Small intestine (tissue), 16 donors: ENCODE measurements at places on chromosomes 16 and 17.
A peak's percentile ranks its signal among the peaks of the same experiment; 100 is the strongest.

- no peaks in the 10 kb centered on the region for H3K4me1 ChIP-seq
- peaks cover 4% of the 10 kb centered on the region for H3K27me3 ChIP-seq
- H3K27ac ChIP-seq: no peak overlapping the region
These were observed 10.5 kb downstream of the PIK3R6 start for GRCh38 chr17:8856869-8857575.

DNA sequence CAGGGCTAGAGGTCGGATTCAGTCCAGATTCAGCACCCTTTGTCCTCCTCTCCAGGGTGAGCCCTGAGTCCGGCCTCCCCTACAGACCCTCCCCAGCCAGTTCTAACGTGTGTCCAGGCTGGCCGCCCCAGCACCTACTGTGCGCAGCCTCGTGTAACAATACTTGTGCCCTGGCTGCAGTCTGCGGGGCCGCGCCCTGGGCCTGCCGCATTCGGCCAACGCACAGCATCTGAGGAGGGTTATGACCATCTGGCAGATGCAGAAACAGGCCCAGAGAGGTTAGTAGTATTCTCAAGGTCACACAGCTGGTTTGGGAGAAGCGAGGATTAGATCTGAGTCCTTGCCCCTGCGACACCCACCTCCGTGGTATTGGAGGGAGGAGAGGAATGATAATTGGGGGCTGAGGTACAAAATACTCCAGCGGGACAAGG, 968 bp downstream of the RIPOR1 start:
- no peak for DNase-seq
- peak overlapping the region; percentile 44 for H3K4me3 ChIP-seq
- H3K27me3 ChIP-seq: peaks cover 4% of the 10 kb centered on the region
- H3K4me1 ChIP-seq: no peaks in the 10 kb centered on the region

GRCh38 chr17:78664476-78665386, 87.5 kb upstream of the DNAH17 start:
- H3K36me3 ChIP-seq: no peaks in the 10 kb centered on the region
- H3K4me3 ChIP-seq: no peak overlapping the region
- peaks cover 22% of the 10 kb centered on the region for H3K4me1 ChIP-seq
- H3K27me3 ChIP-seq: no peaks in the 10 kb centered on the region
- no peak overlapping the region for H3K27ac ChIP-seq

- H3K4me1 ChIP-seq: no peaks in the 10 kb centered on the region
- H3K27ac ChIP-seq: no peak overlapping the region
These were observed 84.7 kb downstream of the PRKCB start for GRCh38 chr16:23920446-23920845.

DNA sequence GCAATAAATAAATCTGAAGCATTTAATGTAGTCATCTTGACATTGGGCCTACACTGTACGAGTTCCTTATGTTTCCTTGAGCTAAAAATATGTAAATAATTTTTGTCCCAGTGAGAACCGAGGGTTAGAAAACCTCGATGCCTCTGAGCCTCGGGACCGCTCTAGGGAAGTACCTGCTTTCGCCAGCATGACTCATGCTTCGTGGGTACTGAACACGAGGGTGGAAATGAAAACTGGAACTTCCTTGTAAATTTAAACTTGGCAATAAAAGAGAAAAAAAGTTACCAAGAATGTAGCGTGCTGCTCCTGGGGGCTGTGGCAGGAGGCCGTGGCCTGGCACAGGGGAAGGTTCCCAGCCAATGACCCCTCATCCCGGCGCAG, 74.1 kb downstream of the SOCS1 start:
- H3K27me3 ChIP-seq: no peaks in the 10 kb centered on the region
- no peak for DNase-seq
- H3K4me1 ChIP-seq: no peaks in the 10 kb centered on the region
- no peak overlapping the region for H3K4me3 ChIP-seq

DNA sequence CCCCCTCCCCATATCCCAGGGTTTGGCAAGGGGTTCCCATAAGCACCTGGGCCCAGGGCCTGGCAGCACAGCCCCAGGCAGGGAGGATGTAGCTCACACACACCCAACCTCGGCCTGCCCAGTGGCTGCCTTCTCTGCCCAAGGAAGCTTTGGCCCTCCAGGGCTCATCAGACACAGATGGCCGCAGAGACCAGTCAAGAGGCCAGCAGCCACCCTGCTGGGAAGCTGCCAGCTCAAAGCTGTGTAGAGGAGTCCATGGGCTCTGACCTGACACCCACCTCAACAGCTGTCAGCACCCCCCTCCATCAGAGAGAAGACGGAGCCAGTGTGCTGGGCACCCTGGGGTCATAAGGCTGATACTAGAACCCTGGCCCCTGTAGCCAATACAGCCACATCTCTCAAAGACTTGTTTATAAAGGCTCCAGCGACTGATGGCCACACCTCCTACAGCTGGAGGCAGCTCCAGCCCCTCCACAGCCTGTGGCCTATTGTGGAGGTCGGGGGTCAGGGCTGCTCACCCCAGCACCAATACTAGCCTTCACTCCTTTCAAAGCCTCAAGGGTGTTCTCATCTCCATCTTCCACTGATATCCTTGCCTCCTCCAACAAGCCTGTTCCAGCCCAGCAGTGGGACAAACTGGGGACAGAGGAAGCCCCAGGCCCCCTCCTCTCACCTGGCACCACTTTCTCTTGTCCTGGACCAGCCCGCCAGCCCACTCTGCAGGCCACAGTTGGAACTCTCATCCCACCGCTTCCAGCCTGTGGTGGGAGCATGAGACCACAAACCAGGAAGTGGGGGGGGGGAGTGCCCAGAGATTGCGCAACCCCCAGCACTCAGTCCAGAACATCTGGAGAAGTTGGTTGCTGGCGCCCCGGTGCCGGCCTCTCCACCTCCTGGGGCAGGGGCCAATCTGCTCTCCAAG, 2.2 kb upstream of the MPG start:
- peaks cover 8% of the 10 kb centered on the region for H3K4me1 ChIP-seq
- H3K27me3 ChIP-seq: peaks cover 5% of the 10 kb centered on the region
- DNase-seq: peak; percentile 63
- H3K27ac ChIP-seq: peak overlapping the region; percentile 82

- no peak overlapping the region for H3K4me3 ChIP-seq
- H3K27me3 ChIP-seq: peaks cover 3% of the 10 kb centered on the region
- H3K4me1 ChIP-seq: no peaks in the 10 kb centered on the region
- H3K36me3 ChIP-seq: no peaks in the 10 kb centered on the region
- no peak overlapping the region for H3K27ac ChIP-seq
These were observed 60.0 kb downstream of the RGS9 start for GRCh38 chr17:65197201-65197600.

GRCh38 chr17:6162216-6162615, 92.0 kb downstream of the WSCD1 start:
- DNase-seq: no peak
- H3K27me3 ChIP-seq: no peaks in the 10 kb centered on the region
- H3K27ac ChIP-seq: no peak overlapping the region
- no peak overlapping the region for H3K4me3 ChIP-seq
- no peaks in the 10 kb centered on the region for H3K36me3 ChIP-seq

DNA sequence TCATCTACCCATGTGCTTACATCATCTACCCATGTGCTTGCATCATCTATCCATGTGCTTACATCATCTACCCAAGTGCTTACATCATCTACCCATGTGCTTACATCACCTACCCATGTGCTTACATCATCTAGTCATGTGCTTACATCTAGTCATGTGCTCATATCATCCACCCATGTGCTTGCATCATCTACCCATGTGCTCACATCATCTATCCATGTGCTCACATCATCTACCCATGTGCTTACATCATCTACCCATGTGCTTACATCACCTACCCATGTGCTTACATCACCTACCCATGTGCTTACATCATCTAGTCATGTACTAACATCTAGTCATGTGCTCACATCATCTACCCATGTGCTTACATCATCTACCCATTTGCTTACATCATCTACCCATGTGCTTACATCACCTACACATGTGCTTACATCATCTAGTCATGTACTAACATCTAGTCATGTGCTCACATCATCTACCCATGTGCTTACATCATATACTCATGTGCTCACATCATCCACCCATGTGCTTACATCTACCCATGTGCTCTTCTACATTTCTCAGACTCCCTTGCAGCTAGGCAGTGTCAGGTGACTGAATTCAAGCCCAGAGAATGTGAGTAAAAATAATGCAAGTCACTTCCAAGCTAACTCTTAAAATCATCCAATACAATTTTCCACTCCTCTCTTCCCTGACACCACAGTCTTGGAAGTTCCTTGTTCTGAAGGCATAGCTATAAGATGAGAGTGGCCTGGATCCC, 196.8 kb downstream of the CBLN1 start:
- no peaks in the 10 kb centered on the region for H3K4me1 ChIP-seq
- no peaks in the 10 kb centered on the region for H3K27me3 ChIP-seq
- DNase-seq: no peak
- no peaks in the 10 kb centered on the region for H3K36me3 ChIP-seq

- H3K4me3 ChIP-seq: no peak overlapping the region
- H3K27ac ChIP-seq: no peak overlapping the region
- DNase-seq: peak; percentile 42
These were observed 61.4 kb upstream of the IRX3 start for GRCh38 chr16:54347961-54348360.

DNA sequence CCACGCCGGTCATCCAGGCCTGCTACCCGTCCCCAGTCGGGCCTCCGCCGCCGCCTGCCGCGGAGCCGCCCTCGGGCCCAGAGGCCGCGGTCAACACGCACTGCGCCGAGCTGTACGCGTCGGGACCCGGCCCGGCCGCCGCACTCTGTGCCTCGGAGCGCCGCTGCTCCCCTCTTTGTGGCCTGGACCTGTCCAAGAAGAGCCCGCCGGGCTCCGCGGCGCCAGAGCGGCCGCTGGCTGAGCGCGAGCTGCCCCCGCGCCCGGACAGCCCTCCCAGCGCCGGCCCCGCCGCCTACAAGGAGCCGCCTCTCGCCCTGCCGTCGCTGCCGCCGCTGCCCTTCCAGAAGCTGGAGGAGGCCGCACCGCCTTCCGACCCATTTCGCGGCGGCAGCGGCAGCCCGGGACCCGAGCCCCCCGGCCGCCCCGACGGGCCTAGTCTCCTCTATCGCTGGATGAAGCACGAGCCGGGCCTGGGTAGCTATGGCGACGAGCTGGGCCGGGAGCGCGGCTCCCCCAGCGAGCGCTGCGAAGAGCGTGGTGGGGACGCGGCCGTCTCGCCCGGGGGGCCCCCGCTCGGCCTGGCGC, 2.4 kb downstream of the HIC1 start:
- H3K4me3 ChIP-seq: peak overlapping the region; percentile 75
- peaks cover 3% of the 10 kb centered on the region for H3K36me3 ChIP-seq
- H3K4me1 ChIP-seq: no peaks in the 10 kb centered on the region

- H3K27me3 ChIP-seq: no peaks in the 10 kb centered on the region
- H3K27ac ChIP-seq: no peak overlapping the region
- H3K36me3 ChIP-seq: peaks cover 3% of the 10 kb centered on the region
- DNase-seq: no peak
These were observed 49.4 kb downstream of the MEAK7 start for GRCh38 chr16:84455031-84455430.

GRCh38 chr17:70483624-70484023, 314.3 kb downstream of the KCNJ2 start:
- no peaks in the 10 kb centered on the region for H3K36me3 ChIP-seq
- DNase-seq: no peak

DNA sequence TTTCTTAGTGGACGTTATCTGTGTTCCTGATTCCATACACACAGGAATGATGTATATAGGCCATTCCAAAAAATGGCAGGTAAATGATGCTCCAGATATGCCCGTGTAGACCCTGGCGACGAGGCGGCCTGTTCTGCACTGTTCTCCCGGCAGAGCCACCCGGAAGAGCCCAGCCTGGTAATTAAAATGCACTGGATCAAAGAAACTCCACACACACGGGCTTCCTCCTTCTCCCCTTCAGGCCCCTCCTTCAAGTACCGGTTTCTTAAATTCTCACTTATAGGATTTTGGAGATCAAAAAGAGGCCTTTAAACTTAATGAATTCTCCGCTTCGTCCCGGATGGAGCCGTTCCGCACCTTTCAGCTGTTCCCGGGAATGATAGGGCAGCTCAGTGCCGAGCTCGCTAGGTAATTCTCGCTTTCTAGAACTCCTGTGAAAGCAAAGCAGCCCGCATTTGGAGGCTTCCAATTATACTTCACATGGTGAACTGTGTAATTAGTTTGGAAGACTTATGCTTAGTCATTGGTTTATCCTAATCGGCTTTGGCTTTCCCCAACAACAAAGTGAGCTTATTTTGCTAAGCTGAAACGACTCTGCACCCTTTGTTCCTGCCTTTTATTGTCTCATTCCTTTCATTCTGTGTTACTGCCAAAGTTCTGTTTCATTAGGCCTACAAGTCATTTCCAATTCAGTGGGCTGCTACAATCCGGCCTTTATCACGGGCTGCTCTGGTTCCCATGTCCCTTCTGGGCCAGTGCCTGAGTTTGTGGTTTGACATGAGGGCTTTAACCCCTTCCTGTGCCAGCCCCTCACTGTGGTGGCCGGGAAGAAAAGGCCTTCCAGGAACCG, 150.0 kb downstream of the MSI2 start:
- no peaks in the 10 kb centered on the region for H3K27me3 ChIP-seq
- DNase-seq: no peak
- no peak overlapping the region for H3K27ac ChIP-seq
- H3K4me1 ChIP-seq: no peaks in the 10 kb centered on the region
- no peak overlapping the region for H3K4me3 ChIP-seq

GRCh38 chr17:29835435-29836351, 94.3 kb downstream of the SSH2 start:
- H3K4me1 ChIP-seq: no peaks in the 10 kb centered on the region
- DNase-seq: peak; percentile 41
- no peaks in the 10 kb centered on the region for H3K27me3 ChIP-seq
- H3K4me3 ChIP-seq: no peak overlapping the region
- H3K36me3 ChIP-seq: no peaks in the 10 kb centered on the region

GRCh38 chr16:55145771-55146603, 178.0 kb upstream of the IRX6 start:
- no peak overlapping the region for H3K4me3 ChIP-seq
- H3K36me3 ChIP-seq: no peaks in the 10 kb centered on the region

DNA sequence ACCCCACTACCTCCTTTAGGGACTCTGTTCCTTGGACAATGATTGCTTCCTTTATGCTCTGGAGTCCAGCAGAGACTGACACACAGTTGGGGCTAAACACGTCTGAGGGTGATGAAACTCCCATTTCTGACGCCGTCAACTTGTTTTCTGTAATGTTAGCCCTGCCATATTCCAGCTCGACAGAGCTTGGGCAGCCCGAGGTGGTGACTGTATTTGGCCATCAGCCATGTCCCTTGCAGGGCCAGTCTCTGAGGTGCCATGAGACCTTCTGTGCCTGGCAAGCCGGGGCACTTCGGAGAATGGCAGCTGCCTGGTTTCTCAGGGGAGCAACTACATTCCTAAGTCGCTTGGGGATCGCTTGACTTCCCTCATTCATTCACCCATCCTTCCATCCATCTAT, 278.9 kb upstream of the TNRC6C start:
- no peak overlapping the region for H3K4me3 ChIP-seq
- no peaks in the 10 kb centered on the region for H3K36me3 ChIP-seq
- H3K4me1 ChIP-seq: no peaks in the 10 kb centered on the region
- no peak for DNase-seq
- no peak overlapping the region for H3K27ac ChIP-seq
